ENCODE measurements at places on chromosomes 5 and 9.

- DNase-seq, result no peak
Observed at GRCh38 chr5:141510850-141511601, 22.1 kb downstream of the PCDHGC5 start.

GRCh38 chr5:102114525-102115069, 181.5 kb downstream of the SLCO4C1 start:
- no peak for DNase-seq

GRCh38 chr9:1717882-1718281, 297.3 kb upstream of the SMARCA2 start:
- DNase-seq, result no peak

DNA sequence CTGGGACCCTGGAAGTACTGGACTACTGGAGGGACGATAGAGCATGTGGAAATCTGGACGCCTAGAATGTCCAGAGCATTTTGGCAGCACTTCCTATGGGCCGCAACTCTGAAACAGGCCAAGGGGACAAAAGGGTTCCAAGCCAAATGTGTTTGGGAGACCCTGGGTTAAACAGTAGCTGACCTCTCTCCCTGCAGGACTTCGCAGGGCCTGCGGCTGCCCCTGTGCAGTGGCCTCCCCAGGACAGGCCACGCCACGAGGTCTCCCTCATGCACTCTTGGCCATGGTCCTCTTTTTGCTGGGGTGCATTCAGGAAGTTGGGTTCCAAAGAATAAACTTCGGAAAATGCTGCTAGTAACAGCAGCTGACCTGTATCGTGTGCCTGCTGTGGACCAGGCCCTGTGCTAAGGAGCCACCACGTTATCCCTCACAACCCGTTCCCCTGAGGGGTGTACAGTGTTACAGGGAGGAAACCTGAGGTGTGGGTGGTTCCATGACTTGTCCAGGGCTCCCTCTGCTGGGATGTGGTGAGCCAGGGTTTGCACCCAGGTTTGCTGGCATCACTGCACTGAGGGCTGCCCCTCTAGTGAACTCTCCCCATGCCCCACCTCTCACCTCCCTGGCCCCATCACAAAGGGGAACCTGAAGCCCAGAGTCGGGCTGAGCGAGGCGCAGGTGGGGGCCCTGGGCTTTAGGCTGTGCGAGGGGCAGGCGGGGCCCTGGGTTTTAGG, 79.4 kb downstream of the AMBP start:
- no peak for DNase-seq

DNA sequence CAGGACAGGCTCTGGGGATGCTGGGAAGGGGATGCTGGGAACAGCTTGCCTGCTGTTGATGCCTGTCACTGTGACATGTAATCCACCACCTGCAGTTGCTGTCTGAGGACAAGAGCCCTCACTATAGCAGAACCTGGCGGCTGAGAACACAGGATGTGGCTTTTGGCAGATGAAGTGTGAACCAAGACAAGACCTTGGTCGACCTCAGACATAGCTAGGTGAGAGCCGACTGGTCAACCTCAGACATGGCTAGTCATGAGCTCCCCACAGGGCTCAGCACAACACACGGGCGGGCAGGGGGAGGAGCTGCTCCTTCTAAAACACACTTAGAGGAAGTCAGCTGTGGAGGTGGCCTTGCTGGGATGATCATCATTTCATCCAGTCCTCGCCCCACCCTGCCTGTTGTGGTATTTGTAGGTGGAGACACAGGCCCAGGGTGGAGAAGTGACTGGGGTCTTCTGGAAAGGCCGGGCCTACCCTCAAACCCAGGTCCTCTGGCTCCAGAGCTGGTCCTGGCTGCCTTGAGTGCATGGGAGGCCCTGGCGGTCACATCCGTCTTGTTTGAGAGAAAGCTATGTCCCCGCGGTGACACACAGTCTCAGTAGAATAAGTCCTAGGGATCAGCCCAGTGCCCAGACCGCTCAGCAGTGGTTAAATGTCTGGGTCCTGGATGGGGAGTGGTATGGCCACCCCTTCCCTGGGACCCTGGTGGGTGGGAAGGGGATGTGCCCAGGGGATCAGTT, 6.1 kb downstream of the SUSD3 start:
- peak; percentile 91 for DNase-seq

- DNase-seq, result no peak
Observed at GRCh38 chr5:1782385-1783215, 17.0 kb downstream of the MRPL36 start.

DNA sequence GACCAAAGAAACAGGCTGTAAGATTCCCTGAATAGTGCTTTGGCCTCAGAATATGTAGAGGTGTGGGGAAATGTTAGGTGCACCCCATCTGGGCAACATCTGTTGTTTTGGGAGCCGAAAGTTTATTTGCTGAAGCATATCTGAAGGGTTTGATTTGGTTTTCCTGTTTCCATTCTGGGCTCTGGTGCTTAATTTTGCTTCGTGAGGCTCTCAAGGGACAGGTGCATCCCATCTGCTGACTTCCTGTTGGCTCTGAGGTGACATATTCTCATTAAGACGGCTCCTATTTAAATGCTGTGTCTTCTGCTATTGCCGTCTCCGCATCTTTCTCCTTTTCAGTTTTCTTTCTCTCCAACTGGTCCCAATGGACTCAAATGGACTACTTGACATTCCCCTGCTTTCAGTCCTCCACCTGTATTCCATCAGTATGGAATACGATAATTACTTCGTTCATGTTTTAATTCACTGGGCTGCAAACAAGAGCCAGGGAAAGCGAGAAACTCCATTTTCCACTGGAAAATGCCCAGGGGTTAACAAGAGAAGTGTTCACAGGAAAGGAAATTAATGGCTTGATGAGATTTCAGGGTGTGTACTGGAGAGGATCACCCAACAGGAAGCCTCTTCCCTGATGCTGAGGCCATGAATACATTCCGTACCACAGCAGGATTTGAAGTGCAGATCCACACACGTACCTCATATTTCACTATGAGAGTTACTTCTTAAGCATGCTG, 104.0 kb downstream of the MTX3 start:
- DNase-seq, result no peak

DNA sequence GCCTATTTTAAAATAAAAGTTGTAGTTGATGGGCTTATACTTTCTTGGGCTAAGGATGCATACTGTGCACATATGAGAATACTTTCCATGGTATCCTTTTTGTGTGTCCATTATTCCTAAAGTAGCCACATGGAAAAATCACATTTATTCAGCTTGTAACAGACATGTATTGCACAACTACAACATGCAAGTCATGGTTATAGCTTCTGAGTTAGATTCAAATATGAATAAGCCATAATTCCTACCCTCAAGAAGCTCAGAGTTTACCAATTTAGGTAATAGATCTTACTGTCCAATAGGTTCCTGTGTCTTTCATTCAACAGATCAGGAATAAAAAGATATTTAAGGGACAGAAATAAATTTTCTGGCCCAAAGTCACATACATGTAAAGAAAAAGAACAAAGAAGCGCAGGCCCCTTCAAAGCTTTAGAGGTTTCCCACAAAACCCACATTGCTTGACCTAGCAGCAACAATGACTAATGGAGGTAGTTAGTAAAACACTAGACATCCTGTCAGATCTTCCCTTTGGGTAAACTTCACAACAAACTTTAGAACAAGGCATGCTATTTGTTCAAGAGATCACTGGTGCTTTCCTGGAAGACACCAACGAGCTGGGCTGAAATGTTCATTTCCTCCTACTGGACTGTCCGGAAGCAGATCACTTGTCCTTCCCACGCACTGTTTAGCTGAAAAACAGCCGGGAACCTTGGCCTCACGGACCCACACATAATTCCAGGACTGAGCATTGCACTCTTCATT, 78.4 kb upstream of the ITGA1 start:
- peak; percentile 21 for DNase-seq

DNA sequence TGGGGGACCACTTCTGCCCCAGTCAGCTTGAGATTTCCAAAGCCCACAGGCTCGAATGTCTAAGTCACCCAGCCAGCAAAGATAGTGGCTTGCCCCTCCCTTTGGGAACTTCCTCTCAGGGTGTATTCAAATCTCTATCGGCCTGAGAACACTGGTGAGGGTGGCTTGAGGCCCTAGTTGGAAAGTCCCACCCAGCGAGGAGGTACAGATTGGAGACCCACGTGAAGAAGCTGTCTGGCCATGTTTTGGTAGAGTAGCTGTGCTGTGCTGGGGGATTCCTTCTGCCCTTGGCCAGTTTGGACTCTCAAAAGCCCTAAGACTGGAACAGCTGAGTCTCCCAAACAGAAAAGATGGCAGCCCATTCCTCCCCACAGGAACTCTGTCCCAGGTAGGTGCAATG, 172.7 kb upstream of the RIOK2 start:
- DNase-seq, result no peak

DNA sequence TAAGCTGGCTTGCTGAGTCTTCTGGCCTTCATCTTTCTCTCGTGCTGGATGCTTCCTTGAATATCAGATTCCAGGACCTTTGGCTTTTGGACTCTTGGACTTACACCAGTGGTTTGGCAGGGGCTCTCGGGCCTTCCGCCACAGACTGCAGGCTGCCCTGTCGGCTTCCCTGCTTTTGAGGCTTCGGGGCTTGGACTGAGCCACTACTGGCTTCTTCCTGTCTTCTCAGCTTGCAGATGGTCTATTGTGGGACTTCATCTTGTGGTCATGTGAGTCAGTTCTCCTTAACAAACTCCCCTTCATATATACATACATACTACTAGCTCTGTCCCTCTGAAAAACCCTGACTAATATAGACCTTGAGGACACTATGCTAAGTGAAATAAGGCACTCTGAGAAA, 78.3 kb upstream of the SSBP2 start:
- DNase-seq, result no peak

- DNase-seq, result no peak
Observed at GRCh38 chr9:81815781-81816180, 112.4 kb upstream of the SPATA31D4 start.

- no peak for DNase-seq
Observed at GRCh38 chr5:158755986-158756385, 343.7 kb downstream of the EBF1 start.

DNA sequence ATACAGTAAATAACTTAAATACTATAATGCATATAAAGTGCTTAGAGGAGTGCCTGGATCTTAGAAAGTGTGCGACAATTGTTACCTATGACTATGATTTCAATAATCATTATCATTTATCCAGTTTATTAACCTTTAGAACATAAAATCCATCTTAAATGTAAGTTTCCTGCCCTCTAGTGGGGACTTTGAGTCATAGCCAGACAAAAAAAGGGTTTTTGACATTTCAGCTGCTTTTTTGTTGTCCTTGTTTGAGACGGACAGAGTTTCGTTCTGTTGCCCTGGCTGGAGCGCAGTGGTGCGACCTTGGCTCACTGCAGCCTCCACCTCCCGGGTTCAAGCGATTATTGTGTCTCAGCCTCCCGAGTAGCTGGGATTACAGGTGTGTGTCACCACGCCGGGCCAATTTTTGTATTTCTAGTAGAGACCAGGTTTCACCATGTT, 9.7 kb upstream of the C9orf152 start:
- peak; percentile 26 for DNase-seq

DNA sequence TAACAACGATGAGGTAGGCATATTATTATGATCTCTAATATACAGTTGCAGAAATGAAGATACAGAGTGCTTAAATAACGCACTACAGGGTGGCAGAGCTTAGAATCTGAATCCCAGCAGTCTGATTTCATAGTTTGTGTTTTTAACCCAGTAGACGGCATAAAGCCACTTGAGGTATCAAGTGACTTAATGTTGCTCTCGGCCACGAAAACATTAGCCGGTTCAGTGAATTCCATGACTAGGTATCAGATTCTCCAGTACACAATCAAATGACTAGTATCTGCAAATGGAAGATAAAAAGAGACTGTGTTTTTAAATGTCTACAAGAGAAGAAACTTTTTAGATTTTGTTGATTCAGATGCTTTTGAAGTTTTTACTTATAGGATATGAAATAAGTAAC, 24.8 kb downstream of the SMC2 start:
- no peak for DNase-seq

DNA sequence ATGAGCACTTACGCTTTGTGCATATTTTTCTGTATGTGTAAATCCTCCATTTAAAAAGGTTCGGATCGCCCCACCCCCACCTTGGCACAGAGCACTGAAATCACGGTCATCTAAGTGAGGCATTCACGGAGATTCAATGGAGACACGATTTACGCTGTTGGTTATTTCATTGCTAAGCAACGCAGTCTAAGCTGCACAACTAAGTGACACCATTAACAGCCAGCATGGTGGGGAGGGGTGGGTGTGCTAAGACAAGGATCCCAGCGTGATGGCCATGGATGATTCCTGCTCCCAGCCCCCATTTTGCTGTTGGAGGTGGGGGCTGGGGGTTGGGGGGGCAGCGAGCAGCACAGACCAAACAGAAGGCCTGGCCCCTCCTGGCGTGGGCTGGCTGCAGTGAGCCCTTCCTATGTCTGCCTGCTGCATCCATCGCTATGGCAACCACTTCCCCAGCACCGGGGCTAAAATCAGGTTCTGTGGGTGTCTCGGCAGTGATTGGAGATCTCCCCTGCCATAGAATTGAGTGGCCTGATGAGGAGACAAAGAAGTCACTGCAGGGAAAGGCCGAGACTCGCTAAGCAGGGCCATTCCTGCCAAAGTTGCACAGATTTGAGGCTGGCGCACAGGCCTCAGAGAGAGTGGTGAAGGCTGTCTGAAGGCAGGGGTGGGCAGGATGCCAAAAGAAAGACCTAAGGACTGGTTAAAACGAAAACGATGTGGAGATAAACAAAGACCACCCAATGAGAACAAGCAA, 14.3 kb upstream of the MARCHF6 start:
- no peak for DNase-seq

- no peak for DNase-seq
Observed at GRCh38 chr5:126683912-126684311, 83.2 kb downstream of the PHAX start.

GRCh38 chr9:10015755-10016154, 597.0 kb downstream of the PTPRD start:
- DNase-seq, result no peak

DNA sequence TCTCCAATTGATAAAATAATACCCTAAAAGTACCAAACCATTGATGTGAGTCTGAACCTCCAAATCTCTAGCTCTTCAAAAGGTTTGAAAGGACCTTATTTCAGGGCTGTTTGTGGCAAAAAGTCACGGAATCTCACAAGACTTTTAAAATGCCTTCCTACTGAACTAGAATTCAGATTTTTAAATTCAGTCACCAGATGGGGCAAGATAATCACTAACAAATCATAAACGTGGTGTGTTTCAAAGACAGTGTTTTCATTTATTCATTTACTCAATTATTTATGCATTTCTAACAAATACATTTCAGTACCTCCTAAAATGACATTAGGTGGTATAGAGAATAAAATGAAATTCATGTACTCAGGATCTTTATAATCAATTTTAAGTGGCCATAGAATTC, 68.2 kb upstream of the SMC2 start:
- DNase-seq, result no peak

DNA sequence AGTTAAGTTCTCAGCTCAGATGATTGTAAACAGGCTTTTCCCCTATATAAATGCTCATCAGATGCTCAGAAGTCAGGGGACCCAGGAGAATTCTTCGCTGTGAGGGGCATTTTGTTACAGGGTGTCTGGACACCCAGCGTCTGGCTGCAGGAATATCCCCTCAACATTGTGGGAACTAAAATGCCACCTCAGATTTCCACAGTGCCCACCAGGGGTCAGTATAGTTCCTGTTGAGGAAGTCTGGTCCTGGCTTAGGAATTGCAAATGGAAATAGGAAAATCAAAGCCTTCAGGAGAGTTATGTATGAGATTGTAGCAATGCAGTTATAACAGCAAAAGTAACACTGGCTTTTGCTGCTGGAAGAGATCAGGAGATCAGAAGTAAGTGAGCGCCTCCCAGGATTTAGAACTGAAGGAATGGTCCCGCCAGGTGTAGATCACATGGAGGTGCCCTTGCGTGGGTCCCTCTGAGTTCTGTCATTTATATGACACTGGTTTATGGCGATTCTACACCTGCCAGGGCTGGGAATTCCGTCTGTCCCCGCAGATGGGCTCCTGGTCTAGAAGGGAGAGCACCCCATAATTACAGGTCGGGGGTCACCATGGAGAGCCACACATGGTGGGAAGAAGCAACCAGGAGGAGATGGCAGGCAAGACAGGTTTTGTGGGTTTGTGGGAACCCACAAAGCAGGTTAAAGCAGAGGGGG, 47.1 kb upstream of the CTSL start:
- peak; percentile 34 for DNase-seq

Data from CD4-positive, alpha-beta T cell treated with Interleukin-12 subunit alpha and Interleukin-12 subunit beta, for 1 hour (primary cell).